ENCODE measurements at places on chromosomes 7 and 10. TPM values are rescaled to one million over a fixed set of nuclear protein-coding genes. Genes with fewer than 3 reads are reported as not detected.

GNAT3 gene
- total RNA-seq: not detected

AMZ1 gene
- not detected for total RNA-seq

SFMBT2 gene
- total RNA-seq: 8.8 TPM

OR13A1 gene
- not detected for total RNA-seq

MOGAT3 gene
- total RNA-seq: not detected

CALHM3 gene
- total RNA-seq: not detected

NAT16 gene
- total RNA-seq: 1.7 TPM

LIPF gene
- total RNA-seq: not detected

MMRN2 gene
- total RNA-seq: 0.27 TPM

CALHM1 gene
- not detected for total RNA-seq

SFRP4 gene
- total RNA-seq: not detected

CALN1 gene
- 0.51 TPM for total RNA-seq

VSTM4 gene
- 2.3 TPM for total RNA-seq

MET gene
- 4.0 TPM for total RNA-seq

RBM33 gene
- total RNA-seq: 74.6 TPM

GNG11 gene
- total RNA-seq: 9.4 TPM

HTR7 gene
- 0.09 TPM for total RNA-seq

SPDYE2 gene
- total RNA-seq: not detected

VENTX gene
- not detected for total RNA-seq

MRLN gene
- total RNA-seq: not detected

GRM3 gene
- total RNA-seq: 3.4 TPM

ZNF316 gene
- 43.8 TPM for total RNA-seq

MSMB gene
- not detected for total RNA-seq

CFAP69 gene
- total RNA-seq: 2.5 TPM

ANKRD7 gene
- not detected for total RNA-seq

STK17A gene
- 7.1 TPM for total RNA-seq

ASB10 gene
- total RNA-seq: not detected

OR2A42 gene
- not detected for total RNA-seq

PRPS1L1 gene
- total RNA-seq: not detected

DNAJC12 gene
- total RNA-seq: 4.1 TPM

SLC16A12 gene
- total RNA-seq: not detected

INHBA gene
- not detected for total RNA-seq

RPEL1 gene
- total RNA-seq: not detected

HOXA2 gene
- total RNA-seq: 41.6 TPM

IFIT1B gene
- not detected for total RNA-seq

CALD1 gene
- total RNA-seq: 71.8 TPM

TAS2R41 gene
- not detected for total RNA-seq

STEAP1B gene
- 9.5 TPM for total RNA-seq

KNDC1 gene
- 4.0 TPM for total RNA-seq

LIPM gene
- not detected for total RNA-seq

UPK3B gene
- total RNA-seq: not detected

SORBS1 gene
- 15.3 TPM for total RNA-seq

AMPH gene
- total RNA-seq: 32.4 TPM

TRIL gene
- total RNA-seq: 61.5 TPM

FAM25A gene
- not detected for total RNA-seq

GPRIN2 gene
- total RNA-seq: 1.4 TPM

EPO gene
- 0.23 TPM for total RNA-seq

XRCC2 gene
- 28.2 TPM for total RNA-seq

PON1 gene
- not detected for total RNA-seq

C10orf53 gene
- not detected for total RNA-seq

SLC26A3 gene
- total RNA-seq: not detected

LEP gene
- total RNA-seq: not detected

BAIAP2L1 gene
- 2.1 TPM for total RNA-seq

HOXA5 gene
- total RNA-seq: 3.2 TPM
